GDM1 (cell line): ENCODE measurements at places on chromosomes 5 and 9.

- no peak for DNase-seq
These were observed 208.8 kb downstream of the ERCC6L2 start for GRCh38 chr9:96084331-96084734.

GRCh38 chr5:11760934-11761603 is 143.2 kb downstream of the CTNND2 start:
- DNase-seq, result no peak

DNA sequence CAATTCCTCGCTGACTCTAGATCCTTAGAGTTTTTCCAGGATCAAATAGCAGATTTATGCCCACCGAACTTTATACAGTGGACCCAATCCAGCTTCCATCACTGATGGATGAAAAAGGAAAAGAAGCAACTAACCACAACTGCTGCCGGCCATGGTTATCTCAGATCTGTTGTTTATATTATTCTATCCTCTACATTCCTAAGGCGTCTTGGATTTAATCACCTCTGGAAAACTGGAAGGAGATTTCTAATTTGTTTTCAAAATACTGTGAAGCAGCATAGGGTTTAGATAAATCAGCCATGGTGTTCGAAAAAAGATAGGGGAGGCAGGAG is 663 bp upstream of the ZNF366 start:
- DNase-seq, result no peak

- no peak for DNase-seq
These were observed 205.4 kb upstream of the ITGA1 start for GRCh38 chr5:52582313-52582712.

- DNase-seq, result no peak
These were observed 87.0 kb downstream of the IARS1 start for GRCh38 chr9:92206488-92206887.

DNA sequence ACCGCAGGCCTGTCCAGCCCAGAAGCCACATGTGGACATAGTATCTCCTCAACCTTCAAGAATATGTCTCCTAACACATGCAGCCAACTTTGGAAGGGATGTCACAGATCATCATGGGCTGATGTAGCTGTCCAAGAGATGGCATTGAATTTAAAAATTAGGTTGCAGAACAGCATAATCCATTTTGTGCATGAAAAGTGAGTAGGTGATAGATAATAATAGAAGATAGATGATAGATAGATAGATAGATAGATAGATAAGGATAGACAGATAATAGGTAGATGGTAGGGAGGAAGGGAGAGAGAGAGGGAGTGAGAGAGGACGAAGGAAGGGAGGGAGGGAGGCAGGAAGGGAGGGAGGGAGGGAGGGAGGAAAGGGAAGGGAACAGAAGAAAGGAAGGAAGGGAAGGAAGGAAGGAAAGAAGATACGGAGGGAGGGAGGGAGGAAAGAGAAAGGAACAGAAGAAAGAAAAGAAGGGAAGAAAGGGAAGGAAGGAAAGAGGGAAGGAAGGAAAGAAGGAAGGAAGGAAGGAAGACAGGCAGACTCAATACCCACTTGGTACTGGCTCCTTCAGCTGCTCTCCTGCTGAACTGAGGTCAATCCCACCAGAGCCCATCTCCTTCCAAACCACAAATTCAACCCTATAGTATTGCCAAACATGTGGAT is 28.9 kb upstream of the ERGIC1 start:
- no peak for DNase-seq

GRCh38 chr5:26889815-26890214 is 148.6 kb downstream of the CDH9 start:
- DNase-seq, result no peak
